Lower lobe of right lung (tissue), 2 donors: ENCODE measurements at places on chromosomes 2 and 18. TPM values are rescaled to one million over a fixed set of nuclear protein-coding genes. Genes with fewer than 3 reads are reported as not detected.

KANSL1L gene
- total RNA-seq: 34.4 TPM

POTEC gene
- total RNA-seq: not detected

ARHGEF4 gene
- 9.1 TPM for total RNA-seq

DNA sequence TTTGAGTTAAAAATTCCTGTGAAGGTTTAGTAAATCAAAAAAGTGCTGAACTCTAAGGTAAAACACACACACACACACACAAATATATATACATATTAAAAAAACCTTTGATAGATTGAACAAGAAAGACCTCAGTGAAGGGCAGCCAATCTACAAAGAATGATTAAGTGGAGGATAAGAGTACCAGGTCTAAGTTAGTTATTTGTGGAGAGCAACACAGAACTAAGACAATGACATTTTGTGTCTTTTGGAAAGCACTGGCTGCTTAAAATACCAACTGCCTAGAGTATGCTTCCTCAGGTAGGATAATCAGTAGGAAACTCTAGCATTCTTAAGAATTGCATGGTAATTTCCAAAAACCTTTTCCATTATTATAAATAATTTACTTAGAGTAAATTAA, 481.4 kb upstream of the SYT4 start:
- H3K27ac ChIP-seq: no peak overlapping the region
- no peaks in the 10 kb centered on the region for H3K27me3 ChIP-seq
- no peak for DNase-seq
- no peaks in the 10 kb centered on the region for H3K4me1 ChIP-seq
- no peak overlapping the region for H3K4me3 ChIP-seq

DNA sequence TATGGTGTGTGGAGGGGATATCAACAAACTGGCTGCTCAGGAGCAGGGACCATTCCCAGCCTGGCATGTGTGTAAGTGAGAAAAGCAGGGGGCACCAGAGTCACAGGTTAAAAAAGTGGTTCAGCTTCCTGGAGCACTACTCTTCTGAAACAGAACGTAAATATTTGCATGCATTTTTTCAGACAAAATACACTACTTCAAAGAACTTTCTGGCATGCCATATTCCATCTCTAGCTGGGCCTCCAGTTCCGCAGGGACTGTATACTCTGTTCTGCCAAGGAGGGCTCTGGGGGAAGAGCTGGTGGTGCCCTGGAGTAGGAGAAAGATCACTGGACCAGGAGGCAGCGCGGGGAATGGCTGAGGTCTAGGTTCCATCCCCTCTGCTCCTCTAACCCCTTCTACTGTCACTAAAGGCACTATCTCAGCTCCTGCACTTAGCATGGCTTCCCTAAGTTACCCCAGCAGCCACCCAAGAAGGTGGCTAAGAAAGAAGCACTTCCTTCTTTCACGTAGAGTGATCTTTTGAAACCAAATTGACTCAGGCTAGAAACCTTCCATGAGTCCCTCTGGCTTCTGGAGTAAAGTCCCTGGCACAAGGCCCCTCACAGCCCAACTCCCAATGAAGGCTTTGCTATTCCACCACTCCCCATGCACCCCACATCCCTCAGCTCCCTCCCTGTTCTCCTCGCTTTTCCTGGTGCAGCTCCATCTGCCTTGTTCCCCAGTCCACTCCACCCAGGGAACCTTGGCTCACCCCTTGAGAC, 57.6 kb upstream of the CABLES1 start:
- peaks cover 24% of the 10 kb centered on the region for H3K4me1 ChIP-seq
- H3K4me3 ChIP-seq: no peak overlapping the region
- H3K27me3 ChIP-seq: no peaks in the 10 kb centered on the region
- no peaks in the 10 kb centered on the region for H3K36me3 ChIP-seq
- no peak overlapping the region for H3K27ac ChIP-seq

DNA sequence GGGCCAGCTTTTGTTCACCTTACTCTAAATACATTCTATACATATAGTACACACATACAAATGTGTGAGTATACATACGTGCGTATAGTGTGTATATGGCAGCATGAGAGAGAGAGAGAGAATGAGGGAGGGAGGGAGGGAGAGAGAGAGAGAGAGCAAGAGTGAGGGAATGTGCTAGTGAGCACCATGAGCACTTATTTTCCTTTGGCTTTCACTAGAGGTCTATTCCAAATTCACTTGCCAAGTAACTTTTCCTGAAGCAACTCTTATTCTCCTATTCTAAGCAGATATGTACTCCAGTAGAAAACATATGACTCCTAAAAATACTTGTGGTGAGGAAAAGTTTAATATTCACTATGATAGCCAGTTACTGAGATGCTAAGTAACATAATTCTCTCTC, 85.7 kb downstream of the COBLL1 start:
- no peak overlapping the region for H3K4me3 ChIP-seq
- peaks cover 10% of the 10 kb centered on the region for H3K4me1 ChIP-seq
- DNase-seq: no peak

LOXL3 gene
- 12.1 TPM for total RNA-seq

DNA sequence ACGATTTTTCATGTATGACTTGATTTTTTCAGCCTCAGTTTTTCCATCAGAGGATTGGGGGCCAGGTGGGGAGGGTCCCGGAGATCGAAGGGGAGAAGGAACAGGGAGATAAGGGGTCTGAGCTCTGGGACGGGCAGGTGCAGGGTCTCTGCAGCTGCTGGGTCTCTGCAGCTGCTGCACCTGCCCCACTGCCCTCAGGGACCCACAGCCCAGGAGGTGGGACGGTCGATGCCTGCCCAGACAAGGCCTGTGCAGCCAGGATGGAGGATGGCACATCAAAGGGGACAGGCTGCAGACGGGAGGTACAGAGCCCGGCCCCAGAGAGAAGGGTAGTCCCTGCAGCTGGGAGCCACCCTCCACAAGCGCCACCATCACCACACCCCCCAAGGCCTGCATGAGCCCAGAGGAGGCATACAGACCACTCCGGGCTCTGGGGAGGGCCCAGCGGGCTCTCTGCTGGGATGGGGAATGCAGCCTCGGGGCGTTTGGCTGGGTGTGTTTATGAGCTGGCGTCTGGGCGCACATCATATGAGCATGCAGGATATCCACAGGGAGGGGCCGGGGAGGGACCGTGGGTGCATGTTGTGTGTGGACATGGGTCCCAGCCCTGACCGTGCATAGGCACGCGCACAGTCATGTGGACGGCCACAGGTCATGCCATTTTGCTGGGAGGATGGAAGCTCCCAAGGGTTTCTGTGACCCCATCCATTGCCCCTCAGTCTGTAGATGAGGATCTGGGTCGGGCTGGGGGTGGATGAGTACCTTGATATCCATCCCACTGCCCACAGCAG, 34.9 kb upstream of the GPC1 start:
- no peak overlapping the region for H3K4me3 ChIP-seq
- no peak overlapping the region for H3K27ac ChIP-seq
- DNase-seq: peak; percentile 44

GLI2 gene
- 3.3 TPM for total RNA-seq

GRCh38 chr2:108588070-108588668, 53.9 kb downstream of the LIMS1 start:
- H3K4me1 ChIP-seq: peaks cover 68% of the 10 kb centered on the region
- H3K27ac ChIP-seq: peak overlapping the region; percentile 79
- DNase-seq: no peak
- H3K36me3 ChIP-seq: no peaks in the 10 kb centered on the region
- no peaks in the 10 kb centered on the region for H3K27me3 ChIP-seq

DNA sequence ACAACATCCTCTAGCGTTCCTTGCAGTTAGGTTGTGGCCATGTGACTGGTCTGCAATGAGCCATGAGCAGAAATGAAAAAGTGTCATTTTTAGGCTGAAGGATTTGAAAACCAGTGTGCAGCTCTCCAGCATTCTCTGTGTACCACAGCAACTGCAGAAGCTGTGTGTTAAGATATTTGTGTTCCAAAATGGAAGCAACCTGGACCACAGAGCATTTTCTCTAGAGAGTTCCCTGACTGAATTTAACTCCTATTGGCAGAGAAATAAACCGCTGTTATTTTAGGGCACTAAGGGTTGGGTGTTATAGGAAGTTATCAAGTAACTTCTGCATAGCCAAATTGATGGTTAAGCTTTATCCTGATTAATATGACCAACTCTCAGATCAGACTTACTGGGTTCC, 257.2 kb upstream of the THUMPD2 start:
- H3K4me3 ChIP-seq: no peak overlapping the region
- H3K4me1 ChIP-seq: peaks cover 16% of the 10 kb centered on the region
- no peak for DNase-seq
- H3K36me3 ChIP-seq: no peaks in the 10 kb centered on the region
- H3K27ac ChIP-seq: no peak overlapping the region

G6PC2 gene
- not detected for total RNA-seq

DNA sequence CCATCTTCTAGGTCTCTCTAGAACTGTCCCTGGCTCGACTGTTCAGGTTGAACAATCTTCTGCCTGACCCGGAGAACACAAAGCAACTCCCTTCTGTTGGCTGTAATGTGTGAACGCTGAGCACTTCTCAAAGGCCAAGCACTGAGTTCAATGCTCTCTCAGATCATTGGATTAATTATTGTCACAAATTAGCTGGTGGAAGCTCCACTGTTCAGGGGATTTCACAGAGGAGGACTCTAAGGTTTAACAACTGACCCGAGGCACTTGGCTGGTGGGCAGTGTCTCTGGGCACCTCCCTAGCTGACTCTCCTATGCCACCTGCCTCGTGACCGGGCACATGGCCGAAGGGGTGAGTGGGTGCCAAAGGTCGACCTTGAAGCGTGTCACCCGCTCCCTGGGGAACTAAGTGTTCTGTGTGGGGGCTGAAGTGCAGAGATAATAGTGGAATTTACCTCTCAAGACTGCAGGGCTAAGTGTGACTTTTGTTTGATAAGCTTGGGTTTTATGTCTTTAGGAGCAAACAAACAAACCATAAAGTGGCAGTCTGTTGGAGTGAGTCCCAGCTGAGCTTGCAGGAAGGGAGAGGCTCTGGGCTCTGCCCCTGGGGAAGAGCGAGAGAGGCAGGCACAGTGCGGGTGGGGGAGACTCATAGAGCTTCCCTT, 64.8 kb downstream of the BCL2L11 start:
- H3K4me1 ChIP-seq: peaks cover 11% of the 10 kb centered on the region
- H3K4me3 ChIP-seq: no peak overlapping the region
- peak overlapping the region; percentile 65 for H3K27ac ChIP-seq

- H3K36me3 ChIP-seq: peaks cover 31% of the 10 kb centered on the region
- DNase-seq: peak; percentile 91
- H3K27me3 ChIP-seq: no peaks in the 10 kb centered on the region
- peak overlapping the region; percentile 54 for H3K4me3 ChIP-seq
These were observed 5.5 kb downstream of the TMBIM1 start for GRCh38 chr2:218286570-218287459.

DNA sequence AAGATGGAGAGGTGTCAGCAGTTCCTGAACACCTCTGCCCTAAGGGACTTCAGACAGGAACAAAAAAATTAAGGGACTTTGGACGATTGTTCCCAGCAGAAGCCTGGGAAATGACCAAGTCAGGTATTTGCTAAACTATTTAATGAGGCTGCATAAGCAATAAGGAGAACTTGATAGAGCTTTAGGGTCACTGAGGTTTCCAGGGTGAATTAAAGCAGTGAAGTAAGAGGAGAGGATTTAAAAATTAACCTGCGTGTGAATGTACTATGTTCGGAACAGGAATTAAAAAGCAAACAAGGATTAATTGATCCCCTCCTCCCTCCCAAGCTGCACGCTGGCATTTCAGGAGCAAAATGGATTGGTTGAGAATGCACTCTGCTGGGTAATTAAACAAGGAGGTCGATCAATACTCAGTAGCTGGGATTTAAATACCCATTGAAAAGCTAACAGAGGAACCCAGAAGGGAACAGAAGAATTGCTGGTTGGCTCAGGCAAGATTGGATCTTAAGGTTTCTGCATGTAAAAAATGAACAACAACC, 157.2 kb downstream of the RNF152 start:
- no peak overlapping the region for H3K27ac ChIP-seq
- H3K27me3 ChIP-seq: no peaks in the 10 kb centered on the region
- no peaks in the 10 kb centered on the region for H3K36me3 ChIP-seq
- H3K4me1 ChIP-seq: peaks cover 21% of the 10 kb centered on the region

- H3K4me1 ChIP-seq: peaks cover 3% of the 10 kb centered on the region
- DNase-seq: no peak
- H3K27me3 ChIP-seq: no peaks in the 10 kb centered on the region
These were observed 70.6 kb downstream of the CD28 start for GRCh38 chr2:203777030-203777429.

CTAGE1 gene
- not detected for total RNA-seq

HOXD12 gene
- not detected for total RNA-seq

MROH2A gene
- total RNA-seq: not detected

DNA sequence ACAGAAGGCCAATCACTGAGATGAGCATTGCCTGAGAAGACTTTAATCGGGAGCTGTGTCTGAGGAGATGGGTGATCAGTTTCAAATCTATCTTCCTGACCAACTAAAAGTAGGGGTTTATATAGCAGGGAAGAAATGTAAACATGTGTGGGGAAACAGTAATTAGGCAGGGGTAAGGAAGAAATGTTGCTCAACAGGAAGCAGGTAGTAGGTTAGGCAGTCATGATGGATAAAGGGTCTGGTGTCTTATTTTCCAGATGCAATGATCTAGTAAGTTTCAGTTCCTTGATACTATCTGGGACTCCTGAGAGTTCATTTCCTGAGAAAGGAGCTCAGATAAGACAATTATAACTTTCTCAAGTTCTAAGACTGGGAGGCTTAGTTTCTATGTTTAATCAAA, 33.8 kb upstream of the DNAJC10 start:
- no peaks in the 10 kb centered on the region for H3K4me1 ChIP-seq
- H3K36me3 ChIP-seq: no peaks in the 10 kb centered on the region
- H3K27me3 ChIP-seq: no peaks in the 10 kb centered on the region
- H3K27ac ChIP-seq: no peak overlapping the region
- H3K4me3 ChIP-seq: no peak overlapping the region
- no peak for DNase-seq

ARHGEF33 gene
- 1.5 TPM for total RNA-seq

RGPD3 gene
- 0.21 TPM for total RNA-seq

GRCh38 chr2:46068636-46069035, 228.6 kb upstream of the EPAS1 start:
- peaks cover 15% of the 10 kb centered on the region for H3K4me1 ChIP-seq
- DNase-seq: no peak
- H3K4me3 ChIP-seq: no peak overlapping the region
- no peaks in the 10 kb centered on the region for H3K36me3 ChIP-seq
- peak overlapping the region; percentile 42 for H3K27ac ChIP-seq
- H3K27me3 ChIP-seq: no peaks in the 10 kb centered on the region

ONECUT2 gene
- 0.03 TPM for total RNA-seq

- no peaks in the 10 kb centered on the region for H3K36me3 ChIP-seq
- no peak overlapping the region for H3K27ac ChIP-seq
- DNase-seq: no peak
- H3K4me3 ChIP-seq: no peak overlapping the region
- no peaks in the 10 kb centered on the region for H3K27me3 ChIP-seq
These were observed 37.2 kb upstream of the NEMP2 start for GRCh38 chr2:190571686-190572085.

GRCh38 chr2:82498777-82499443, 1960.2 kb downstream of the SUCLG1 start:
- no peak overlapping the region for H3K27ac ChIP-seq
- no peak overlapping the region for H3K4me3 ChIP-seq
- H3K4me1 ChIP-seq: no peaks in the 10 kb centered on the region
- H3K27me3 ChIP-seq: no peaks in the 10 kb centered on the region
- DNase-seq: no peak
